ENCODE measurements at places on chromosomes 13 and 19.

DNA sequence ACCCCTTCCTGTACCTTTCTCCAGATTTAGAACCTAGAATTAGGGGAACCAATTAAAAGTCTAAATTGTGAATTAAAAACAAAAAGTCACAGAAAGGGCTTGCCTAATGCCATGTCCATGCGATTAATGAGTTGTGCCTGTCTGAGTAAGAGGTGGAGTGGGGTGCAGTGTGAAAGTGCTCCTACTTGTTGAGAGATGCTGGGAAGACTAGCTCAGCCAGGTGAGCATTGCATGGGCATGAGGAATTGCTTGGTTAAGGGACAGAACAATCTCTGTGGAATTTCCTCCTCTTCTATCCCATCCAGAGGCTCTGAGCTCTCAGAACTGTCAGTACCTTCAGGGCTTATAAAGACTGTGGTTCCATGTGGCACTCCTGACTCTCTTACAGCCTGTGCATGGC lies 159.0 kb upstream of the UBL3 start:
- no peak for DNase-seq

GRCh38 chr13:109700176-109700575 lies 86.2 kb downstream of the IRS2 start:
- no peak for DNase-seq

DNA sequence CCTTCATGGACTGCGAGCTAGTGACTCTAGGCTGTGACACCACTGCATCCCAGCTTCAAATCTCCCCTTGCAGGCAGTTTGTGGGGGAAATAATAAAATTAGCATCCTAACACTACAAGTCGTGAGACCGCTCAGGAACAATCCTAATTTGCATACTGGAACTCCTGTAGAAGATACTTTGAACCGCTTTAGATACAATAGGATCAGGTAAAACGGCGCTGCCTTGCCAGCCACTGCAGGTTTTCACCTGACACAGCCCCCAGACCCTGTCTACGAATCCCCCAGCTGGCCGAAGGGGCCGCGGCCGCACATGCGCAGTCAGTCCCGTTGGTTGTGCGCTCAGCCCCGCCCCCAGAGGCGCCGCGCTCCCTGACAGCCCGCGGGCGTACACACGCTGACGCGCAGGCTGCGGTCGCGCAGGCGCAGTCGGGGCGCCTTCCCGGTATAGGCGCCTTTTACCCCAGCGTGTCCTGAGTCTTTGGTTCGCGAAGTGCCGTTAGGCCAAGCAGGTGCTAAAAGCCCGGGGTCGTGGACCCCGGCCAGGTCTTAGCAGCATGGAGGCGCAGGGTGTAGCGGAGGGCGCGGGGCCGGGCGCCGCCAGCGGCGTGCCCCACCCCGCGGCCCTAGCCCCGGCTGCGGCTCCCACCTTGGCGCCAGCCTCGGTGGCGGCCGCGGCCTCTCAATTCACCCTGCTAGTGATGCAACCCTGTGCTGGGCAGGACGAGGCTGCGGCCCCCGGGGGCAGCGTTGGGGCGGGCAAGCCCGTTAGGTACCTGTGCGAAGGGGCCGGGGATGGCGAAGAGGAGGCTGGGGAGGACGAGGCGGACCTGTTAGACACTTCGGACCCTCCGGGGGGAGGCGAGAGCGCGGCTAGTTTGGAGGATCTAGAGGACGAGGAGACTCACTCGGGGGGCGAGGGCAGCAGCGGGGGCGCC lies at the start of gene RFXAP:
Gene RFXAP, plus strand, starts transcription at position 419 of the 935 bp plus-strand sequence. Its CDS starts 136 bp downstream, at position 555.
- DNase-seq = peak; percentile 95

DNA sequence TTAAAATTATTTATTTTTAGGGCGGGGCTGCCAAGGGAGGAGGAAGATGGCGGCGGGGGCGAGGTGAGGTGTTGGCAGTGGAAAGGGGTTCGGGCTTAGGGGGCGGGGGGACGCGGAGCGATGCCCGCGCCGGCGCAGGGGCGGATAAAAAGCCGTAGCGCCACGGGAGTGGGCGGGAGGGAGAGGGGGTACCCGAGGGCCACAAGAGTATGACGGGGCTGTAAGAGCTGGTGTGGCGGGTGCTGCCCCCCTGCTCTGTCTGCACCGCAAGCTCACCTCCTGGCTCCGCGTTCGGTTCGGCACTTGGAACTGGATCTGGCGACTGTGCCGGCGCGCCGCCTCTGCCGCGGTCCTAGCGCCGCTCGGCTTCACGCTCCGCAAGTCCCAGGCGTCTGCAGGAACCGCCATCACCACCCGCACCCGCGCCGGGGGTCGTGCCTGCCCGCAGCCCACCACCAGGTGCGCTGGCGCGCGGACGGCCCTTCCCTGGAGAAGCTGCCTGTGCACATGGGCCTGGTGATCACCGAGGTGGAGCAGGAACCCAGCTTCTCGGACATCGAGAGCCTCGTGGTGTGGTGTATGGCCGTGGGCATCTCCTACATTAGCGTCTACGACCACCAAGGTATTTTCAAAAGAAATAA lies 265.2 kb upstream of the SGCG start:
- DNase-seq = peak; percentile 87

DNA sequence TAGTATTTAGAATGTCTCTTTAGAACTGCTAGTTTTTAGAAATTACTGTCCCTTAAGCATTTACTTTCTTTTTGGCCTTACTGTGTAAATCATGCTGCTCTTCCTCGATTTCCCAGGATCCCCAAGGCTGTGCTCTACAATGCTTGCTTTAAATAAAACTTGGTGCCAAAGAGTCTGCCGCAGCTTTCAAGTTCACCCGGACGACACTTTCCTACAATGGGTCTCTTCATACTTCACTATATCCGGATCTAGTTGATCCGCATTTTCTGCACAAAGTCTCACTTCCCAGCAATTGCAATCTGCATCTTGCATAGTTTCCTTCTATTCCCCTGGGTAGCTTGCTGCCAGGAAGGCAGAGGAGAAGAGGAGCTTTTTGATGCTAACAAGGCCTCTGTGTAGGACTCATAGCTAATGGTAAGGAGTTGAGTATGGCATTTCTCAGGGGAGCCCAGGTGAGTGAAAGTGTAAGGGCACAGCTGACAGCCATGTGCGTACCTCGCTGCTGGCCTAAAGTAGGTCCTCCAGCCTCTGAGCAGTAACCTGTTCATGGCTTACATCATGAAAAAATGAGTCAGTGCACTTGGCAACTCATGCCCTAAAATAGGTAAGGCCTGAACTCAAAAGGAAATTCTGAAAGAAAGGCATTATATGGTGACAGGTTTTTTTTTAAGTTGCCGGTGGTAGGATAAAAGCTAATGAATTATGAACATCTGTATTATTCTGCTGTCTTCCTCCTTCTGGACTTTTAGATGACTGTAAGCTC lies 101.6 kb downstream of the ENOX1 start:
- DNase-seq = no peak

DNA sequence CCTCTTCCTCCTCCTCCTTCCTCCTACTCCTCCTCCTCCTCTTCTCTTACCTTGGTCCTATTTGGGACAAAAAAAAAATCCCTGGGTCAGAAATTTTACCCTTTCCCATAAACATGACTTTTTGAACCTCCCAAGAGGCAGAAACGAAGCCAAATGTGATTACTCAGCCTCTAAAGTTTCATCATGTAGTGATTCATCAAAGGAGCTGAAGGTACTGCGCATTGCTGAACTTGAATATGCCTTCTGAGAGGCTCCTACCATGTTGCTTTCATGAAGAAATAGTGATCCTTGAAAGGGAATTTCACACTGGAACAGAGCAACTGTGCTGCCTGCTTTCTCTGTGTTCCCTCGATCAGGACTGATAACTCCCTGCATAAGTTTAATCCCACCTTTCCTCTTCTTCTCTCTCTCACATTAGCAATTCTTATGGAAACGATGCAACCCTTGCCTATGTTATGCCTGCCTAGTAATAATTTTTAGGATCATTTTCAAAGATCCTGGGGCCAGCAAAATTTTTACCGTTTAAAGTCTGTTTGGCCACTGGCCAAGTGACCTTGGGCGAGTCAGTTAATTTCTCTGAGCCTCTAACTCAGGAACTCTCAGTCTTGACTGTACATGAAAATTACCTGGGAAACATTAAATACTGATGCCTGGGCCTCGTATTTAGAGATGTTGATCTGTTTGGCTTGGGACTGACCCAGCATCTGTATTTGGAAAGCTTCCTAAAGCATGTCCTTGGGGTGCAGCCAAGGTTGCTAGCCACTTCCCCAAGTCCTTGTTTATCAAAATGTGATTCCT lies 149.5 kb downstream of the DCT start:
- no peak for DNase-seq

GRCh38 chr13:94997126-94997525 lies 284.8 kb upstream of the SOX21 start:
- DNase-seq = no peak
